ENCODE measurements at places on chromosomes 3 and 15.

GRCh38 chr3:178359728-178360127 is 176.5 kb upstream of the KCNMB2 start:
- no peak for DNase-seq

- no peak for DNase-seq
Measured at GRCh38 chr3:160376681-160377080, 22.3 kb downstream of the IFT80 start.

DNA sequence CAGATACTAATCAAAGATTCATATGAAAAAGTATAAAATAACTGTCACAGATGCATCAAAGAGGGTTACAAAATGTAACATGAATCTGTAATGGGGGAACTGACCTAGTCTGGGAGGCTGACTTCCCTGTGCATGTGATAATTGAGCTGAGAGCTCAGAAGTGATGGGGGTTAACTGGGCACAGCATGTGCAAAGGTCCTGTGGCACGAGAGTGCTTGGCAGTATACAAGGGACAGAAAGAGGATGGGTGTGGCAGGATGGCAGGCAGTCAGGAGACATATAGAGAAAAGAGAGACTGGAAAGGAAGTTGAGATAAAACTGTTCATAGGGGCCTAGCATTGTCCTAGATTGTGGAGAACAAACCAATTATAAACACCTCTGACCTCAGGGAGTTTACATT is 47.8 kb upstream of the IREB2 start:
- DNase-seq, result no peak

DNA sequence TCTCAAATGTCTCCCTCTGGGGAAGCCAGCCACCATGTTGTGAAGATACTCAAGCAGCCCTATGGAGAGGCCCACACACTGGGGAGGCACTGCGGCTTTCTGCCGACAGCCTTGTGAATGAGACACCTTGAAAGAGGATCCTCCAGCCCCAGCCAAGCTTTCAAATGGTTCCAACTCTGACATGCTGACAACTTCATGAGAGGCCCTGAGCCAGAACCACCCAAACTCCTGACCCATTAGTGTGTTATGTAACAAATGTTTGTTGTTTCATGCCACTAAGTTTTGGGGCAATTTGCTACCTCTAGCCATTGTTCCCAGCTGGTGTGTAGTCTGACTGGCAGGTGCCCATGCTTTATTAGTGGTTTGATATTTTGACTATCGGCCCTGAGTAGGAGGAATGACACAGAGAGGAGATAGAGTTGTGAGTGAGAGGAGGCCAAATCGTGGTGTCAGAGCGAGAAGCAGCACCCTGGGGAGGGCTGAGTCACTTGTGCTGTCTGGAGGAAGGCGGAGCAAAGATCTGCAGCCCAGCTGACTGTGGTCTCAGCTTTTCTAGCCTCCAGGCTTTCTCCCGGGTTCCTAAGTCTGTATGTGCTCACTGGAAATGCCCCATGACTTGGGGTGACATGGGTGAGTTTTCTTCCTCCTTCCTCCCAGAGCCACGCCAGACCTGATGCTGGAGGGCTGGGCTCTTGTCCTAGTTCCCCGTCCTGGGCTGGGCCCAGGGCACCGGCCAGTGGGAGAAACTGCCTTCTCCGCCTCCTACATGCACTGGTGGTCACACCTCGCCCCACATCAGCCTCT is 56.7 kb upstream of the BLM start:
- DNase-seq, result peak; percentile 75

DNA sequence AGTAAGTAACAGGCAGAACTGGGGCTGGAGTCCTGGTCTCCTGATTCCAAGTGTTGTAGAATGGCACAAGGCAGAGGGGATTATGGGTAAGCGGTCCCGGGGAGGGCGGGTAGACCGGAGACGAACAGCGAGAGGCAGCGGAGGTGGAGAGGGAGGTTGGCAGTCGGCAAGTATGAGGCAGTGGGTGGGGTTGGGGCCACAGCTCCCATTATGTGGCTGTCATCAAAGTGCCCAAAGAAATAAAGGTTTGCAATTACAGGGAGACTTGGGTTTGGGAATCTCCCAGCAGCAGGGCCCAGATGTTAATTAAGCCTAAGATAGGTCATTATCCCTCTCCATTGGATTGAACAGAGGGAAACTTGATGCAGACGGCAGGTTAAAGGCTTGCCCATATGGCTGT is 16.9 kb downstream of the FAM43A start:
- DNase-seq, result no peak

All from lower lobe of right lung (tissue), 2 donors.